ENCODE measurements at places on chromosomes 7 and 10. TPM values are rescaled to one million over a fixed set of nuclear protein-coding genes. Genes with fewer than 3 reads are reported as not detected.
A peak's percentile ranks its signal among the peaks of the same experiment; 100 is the strongest.

- H3K27ac ChIP-seq: no peak overlapping the region
- H3K4me1 ChIP-seq: no peaks in the 10 kb centered on the region
- H3K4me3 ChIP-seq: no peak overlapping the region
- no peaks in the 10 kb centered on the region for H3K36me3 ChIP-seq
- DNase-seq: no peak
These were observed 50.5 kb downstream of the PNLIPRP3 start for GRCh38 chr10:116477986-116478664.

GRCh38 chr10:73590881-73591799 is at the start of gene USP54:
USP54 (minus strand) TSS chr10:73591342; CDS start chr10:73575658, 15,684 bp downstream.
- H3K4me1 ChIP-seq: peaks cover 4% of the 10 kb centered on the region
- peak; percentile 36 for DNase-seq
- peak within 1 kb of the TSS; percentile 49 for H3K27ac ChIP-seq
- no peaks in the 10 kb centered on the region for H3K36me3 ChIP-seq
- no peaks in the 10 kb centered on the region for H3K27me3 ChIP-seq

DNA sequence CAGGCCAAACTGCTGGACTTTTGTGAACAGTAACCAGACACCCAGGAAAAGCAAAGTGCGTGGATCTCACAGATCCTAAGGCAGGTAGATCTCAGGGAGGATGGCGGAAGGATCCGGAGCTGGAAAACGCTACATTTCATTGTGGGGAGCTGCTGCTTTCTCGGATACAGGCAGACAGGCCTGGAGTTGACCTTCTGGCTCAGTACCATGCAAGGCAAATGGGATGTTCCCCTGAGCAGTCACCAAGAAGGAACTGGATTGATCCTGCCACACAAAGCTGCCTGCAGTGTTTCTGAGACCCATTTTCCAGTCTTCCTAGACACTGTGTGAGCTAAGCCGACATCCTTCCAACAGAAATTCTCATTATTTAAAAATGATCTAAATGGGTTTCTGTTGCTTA is 65.5 kb downstream of the ZRANB1 start:
- no peak overlapping the region for H3K27ac ChIP-seq
- H3K4me3 ChIP-seq: no peak overlapping the region
- H3K4me1 ChIP-seq: no peaks in the 10 kb centered on the region

DNA sequence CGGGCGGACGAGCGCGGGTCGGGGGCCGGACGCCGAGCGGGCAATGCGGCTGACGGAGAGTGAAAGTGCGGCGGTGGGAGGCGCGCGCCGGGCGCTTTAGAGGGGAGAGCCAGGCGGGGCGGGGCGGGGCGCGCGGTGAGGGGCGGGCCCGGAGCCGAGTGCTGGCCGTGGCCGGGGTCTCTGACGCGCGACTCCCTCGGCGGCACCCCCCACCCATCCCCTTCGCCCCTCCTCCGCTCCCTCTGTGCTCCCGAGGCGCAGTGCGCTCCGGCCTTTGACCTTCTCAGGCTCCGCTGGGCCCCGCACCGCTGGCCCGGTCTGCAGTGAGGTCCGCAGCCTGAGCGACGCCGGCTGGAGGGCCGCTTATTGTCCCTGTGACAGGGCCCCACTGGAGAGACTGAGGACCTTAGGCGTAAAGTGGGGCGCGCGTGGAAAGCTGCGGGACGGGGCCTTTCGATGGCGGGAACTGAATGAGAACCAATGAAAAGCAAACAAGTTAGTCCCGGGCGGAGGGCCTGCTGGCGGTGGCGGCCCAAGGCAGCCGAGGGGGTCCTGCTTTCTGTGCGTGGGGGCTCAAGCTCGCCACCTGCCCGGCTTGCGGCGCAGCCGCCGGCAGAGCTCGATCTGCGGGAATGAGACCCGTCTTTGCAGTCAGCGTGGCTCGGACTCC is at the start of gene CXCL12:
Gene CXCL12, minus strand, starts transcription at position 72 of the 670 bp plus-strand sequence. CDS start 92 bp downstream, outside the sequence.
- no peaks in the 10 kb centered on the region for H3K36me3 ChIP-seq
- no peaks in the 10 kb centered on the region for H3K4me1 ChIP-seq
- H3K4me3 ChIP-seq: no peak within 1 kb of the TSS
- DNase-seq: no peak
- no peak within 1 kb of the TSS for H3K27ac ChIP-seq
- H3K27me3 ChIP-seq: peaks cover 59% of the 10 kb centered on the region

DNA sequence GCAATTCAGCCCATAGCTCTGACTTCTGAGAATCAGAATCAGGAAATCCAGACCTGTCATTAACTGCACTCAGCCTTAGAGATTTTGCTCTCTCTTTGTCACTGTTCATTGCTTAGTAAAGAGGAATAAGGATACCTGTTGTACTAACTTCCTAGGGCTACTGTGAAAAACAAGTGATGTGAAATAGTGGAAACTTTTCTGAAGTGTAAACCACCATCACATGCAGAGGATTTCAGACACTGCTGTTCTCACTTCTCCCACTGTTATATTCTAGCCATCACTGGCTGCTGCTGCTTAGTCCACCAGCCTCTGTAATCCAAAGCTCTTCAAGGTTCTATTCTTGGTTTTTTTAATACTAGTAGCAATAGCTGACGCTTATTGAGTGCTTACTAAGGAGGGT is 129.6 kb upstream of the CCDC6 start:
- H3K27me3 ChIP-seq: no peaks in the 10 kb centered on the region
- no peak for DNase-seq
- H3K4me1 ChIP-seq: peaks cover 9% of the 10 kb centered on the region
- H3K36me3 ChIP-seq: no peaks in the 10 kb centered on the region
- H3K27ac ChIP-seq: no peak overlapping the region

The EPDR1 gene
- total RNA-seq: 0.11 TPM

DNA sequence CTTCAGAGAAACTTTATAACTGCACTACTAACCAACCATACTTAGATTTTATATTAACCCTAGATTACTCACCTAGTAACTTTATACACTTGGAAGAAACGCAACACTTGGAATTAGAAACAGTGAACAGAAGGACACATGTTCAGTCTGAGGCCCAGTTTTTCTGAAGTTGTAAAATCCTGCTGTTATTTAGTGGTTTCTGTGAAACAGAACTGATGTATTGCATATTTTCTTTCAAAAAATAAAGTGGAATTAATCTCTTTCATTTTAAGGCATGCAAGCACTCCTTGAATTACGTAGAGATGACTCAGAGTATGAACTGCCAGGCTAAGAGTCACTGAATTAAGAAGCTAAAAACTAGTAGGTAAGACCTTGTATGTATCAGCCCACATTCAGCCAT is 215.8 kb downstream of the SKAP2 start:
- H3K27me3 ChIP-seq: peaks cover 19% of the 10 kb centered on the region
- DNase-seq: no peak
- no peaks in the 10 kb centered on the region for H3K4me1 ChIP-seq
- H3K36me3 ChIP-seq: no peaks in the 10 kb centered on the region
- H3K4me3 ChIP-seq: no peak overlapping the region

- H3K27ac ChIP-seq: no peak overlapping the region
- no peak overlapping the region for H3K4me3 ChIP-seq
- H3K36me3 ChIP-seq: no peaks in the 10 kb centered on the region
These were observed 39.7 kb upstream of the NMT2 start for GRCh38 chr10:15208221-15208620.

DNA sequence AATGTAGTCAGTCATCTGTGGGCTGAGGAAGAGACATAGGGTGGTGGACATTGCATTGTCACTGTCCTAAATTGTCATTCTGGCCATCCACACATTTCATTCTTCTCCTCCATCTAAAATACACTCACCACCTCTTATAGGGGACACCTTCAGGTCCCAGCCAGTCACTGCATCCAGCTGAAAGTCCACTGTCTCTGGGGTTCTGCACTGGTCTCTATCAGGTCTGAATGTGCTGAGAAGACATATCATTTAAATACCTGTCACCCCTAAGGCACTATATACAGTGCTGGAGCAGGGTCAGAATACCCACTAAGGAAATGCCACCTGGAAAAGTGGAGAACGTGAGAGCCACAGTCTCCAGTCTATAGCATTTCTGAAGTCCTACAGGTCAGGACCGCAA is 29.6 kb downstream of the SH2D4B start:
- H3K4me3 ChIP-seq: no peak overlapping the region
- H3K36me3 ChIP-seq: no peaks in the 10 kb centered on the region
- H3K4me1 ChIP-seq: no peaks in the 10 kb centered on the region
- DNase-seq: peak; percentile 14
- peaks cover 50% of the 10 kb centered on the region for H3K27me3 ChIP-seq

DNA sequence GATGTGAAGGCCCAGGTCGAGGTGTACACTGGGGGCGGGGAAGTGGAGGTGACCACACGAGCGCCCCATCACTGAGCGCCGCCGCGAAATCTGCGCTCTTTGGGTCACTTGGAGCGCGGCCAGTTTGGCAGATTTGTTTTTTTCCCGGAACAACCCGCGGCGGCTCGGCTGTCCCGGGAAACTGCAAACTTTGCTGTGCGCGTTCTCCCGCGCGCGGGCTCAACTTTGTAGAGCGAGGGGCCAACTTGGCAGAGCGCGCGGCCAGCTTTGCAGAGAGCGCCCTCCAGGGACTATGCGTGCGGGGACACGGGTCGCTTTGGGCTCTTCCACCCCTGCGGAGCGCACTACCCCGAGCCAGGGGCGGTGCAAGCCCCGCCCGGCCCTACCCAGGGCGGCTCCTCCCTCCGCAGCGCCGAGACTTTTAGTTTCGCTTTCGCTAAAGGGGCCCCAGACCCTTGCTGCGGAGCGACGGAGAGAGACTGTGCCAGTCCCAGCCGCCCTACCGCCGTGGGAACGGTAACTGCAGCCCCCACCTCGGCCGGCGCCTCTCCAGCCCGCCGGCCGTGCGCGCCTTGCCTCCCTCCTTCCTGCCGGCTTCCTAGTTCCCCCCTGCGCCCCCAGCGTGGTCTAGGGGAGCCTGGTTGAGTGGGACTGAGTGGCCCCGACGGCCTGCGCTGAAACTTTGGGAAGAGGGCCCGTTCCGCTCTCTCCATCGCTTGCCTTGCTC is at the start of gene CASP7:
Gene CASP7, plus strand, starts transcription at position 450 of the 727 bp plus-strand sequence. CDS start 17,582 bp downstream, outside the sequence.
- no peak within 1 kb of the TSS for H3K27ac ChIP-seq
- DNase-seq: peak; percentile 62
- peak within 1 kb of the TSS; percentile 60 for H3K4me3 ChIP-seq
- H3K4me1 ChIP-seq: peaks cover 14% of the 10 kb centered on the region

GRCh38 chr7:50793120-50793946 is 10.6 kb upstream of the GRB10 start:
- peak overlapping the region; percentile 50 for H3K27ac ChIP-seq
- H3K27me3 ChIP-seq: no peaks in the 10 kb centered on the region
- peaks cover 18% of the 10 kb centered on the region for H3K4me1 ChIP-seq
- peaks cover 5% of the 10 kb centered on the region for H3K36me3 ChIP-seq
- peak; percentile 89 for DNase-seq

GRCh38 chr7:151796871-151797537 is 79.9 kb downstream of the PRKAG2 start:
- DNase-seq: no peak
- H3K27ac ChIP-seq: no peak overlapping the region
- H3K27me3 ChIP-seq: peaks cover 79% of the 10 kb centered on the region
- no peaks in the 10 kb centered on the region for H3K36me3 ChIP-seq
- peaks cover 11% of the 10 kb centered on the region for H3K4me1 ChIP-seq

The PNLIPRP3 gene
- not detected for total RNA-seq

- no peaks in the 10 kb centered on the region for H3K36me3 ChIP-seq
- H3K4me3 ChIP-seq: peak overlapping the region; percentile 38
- no peak for DNase-seq
- no peaks in the 10 kb centered on the region for H3K27me3 ChIP-seq
- no peak overlapping the region for H3K27ac ChIP-seq
These were observed 285.1 kb downstream of the ZEB1 start for GRCh38 chr10:31604096-31604495.

The TMEM213 gene
- not detected for total RNA-seq

DNA sequence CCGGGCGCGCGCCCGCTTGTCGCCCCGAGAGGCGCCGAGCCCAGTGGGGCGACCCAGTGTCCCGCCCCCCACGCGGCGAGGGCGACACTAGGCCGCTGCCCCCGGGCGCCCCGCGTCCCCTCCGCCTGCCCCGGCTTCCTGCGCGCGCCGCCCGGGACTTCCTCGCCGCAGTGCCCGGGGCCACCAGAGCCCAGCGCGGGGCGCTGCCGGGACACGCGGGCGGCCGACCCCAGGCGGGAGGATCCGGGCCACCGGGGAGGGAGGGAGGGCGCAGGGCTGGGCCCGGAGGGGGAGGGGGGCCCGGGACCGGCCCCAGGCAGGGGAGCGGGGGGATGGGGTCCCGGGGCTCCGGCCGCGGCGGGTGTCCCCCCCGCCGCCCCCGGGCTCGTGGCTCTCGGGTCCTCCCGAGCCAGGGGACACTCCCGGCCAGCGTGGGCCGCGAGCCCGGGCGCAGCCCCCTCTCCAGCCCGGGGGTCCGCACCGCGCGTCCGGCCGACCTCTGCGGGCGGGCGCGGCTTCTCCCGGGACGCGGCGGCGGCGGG is 435 bp upstream of the PWWP2B start:
- H3K36me3 ChIP-seq: no peaks in the 10 kb centered on the region
- no peaks in the 10 kb centered on the region for H3K27me3 ChIP-seq
- DNase-seq: peak; percentile 86
- H3K4me3 ChIP-seq: peak overlapping the region; percentile 30

The COL17A1 gene
- total RNA-seq: 0.29 TPM

GRCh38 chr10:43407148-43407575 is 1.8 kb downstream of the HNRNPF start:
- H3K4me3 ChIP-seq: peak overlapping the region; percentile 82
- DNase-seq: peak; percentile 69
- no peaks in the 10 kb centered on the region for H3K27me3 ChIP-seq
- H3K27ac ChIP-seq: peak overlapping the region; percentile 91
- peaks cover 38% of the 10 kb centered on the region for H3K36me3 ChIP-seq

- H3K27me3 ChIP-seq: no peaks in the 10 kb centered on the region
- H3K27ac ChIP-seq: no peak overlapping the region
- no peak for DNase-seq
- no peak overlapping the region for H3K4me3 ChIP-seq
- no peaks in the 10 kb centered on the region for H3K36me3 ChIP-seq
- no peaks in the 10 kb centered on the region for H3K4me1 ChIP-seq
These were observed 124.8 kb downstream of the MPP7 start for GRCh38 chr10:28177944-28178637.

GRCh38 chr7:158705234-158705850 is 738 bp upstream of the NCAPG2 start:
- peaks cover 30% of the 10 kb centered on the region for H3K36me3 ChIP-seq
- peak overlapping the region; percentile 96 for H3K27ac ChIP-seq
- H3K27me3 ChIP-seq: no peaks in the 10 kb centered on the region

Data from K562 (cell line).